Spinal cord (tissue), 10 donors: ENCODE measurements at places on chromosomes 2 and 18. TPM values are rescaled to one million over a fixed set of nuclear protein-coding genes. Genes with fewer than 3 reads are reported as not detected.

DNA sequence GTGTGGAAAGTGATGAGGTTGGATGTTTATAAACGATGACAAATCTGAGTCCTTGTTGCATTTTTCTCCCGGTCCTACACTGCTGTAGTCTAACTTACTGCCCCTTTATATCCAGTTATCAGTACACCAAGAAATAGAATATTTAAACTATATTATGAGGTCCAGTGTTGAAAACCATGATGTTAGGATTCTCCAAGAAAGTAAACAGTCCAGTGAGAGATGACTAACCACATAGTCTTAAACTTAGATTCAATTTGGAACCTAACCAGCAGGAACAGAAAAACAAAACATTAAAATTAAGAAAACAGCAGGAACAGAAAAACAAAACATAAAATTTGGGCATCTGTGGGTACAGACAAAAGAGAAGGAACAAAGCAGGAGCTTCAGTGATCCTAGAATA lies 143.2 kb downstream of the TPGS2 start:
- no peaks in the 10 kb centered on the region for H3K27me3 ChIP-seq
- no peak overlapping the region for H3K27ac ChIP-seq

The SLC11A1 gene
- 4.0 TPM for polyA plus RNA-seq

The PLGLB2 gene
- polyA plus RNA-seq: 5.9 TPM

The GALNT5 gene
- polyA plus RNA-seq: 0.08 TPM

- no peaks in the 10 kb centered on the region for H3K4me1 ChIP-seq
- H3K27ac ChIP-seq: no peak overlapping the region
- no peaks in the 10 kb centered on the region for H3K27me3 ChIP-seq
Measured at GRCh38 chr2:224278531-224278930, 123.4 kb downstream of the FAM124B start.

DNA sequence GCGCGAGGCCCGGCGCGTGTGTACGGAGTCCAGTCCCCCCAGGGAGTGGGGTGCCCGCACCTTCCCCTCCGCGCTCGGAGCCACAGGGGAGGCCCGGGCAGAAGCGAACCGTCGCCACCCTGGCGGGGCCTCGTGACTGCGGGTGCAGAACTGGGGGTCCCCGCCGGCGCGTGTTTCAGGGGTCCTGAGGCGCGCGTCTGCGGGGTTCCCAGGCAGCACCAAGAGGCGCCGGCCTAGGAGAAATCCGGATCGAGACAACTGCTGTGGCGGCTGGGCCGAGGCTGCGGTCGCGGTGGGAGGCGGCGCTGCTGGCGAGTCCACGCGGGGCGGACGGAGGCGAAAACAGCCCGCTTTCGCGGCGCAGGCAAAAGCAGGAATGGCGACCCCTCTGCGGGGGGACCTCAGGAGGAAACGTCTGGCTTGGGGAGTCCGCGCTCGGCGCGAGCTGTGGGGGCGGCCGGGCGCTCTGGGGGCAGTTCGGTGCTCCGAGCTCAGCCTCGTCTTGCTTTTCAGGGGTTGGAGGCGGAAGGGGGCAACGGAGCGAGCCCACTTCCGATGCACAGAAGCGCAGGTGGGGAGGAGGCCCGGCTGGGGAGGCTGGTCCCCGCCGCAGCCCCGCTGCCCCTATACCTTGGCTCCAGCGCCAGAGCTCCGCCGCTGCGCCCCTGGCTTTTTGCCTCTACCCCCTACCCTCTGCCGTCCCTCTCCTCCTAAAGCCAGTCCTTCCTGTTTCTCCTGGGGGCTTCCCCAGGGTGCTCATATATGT lies 81.5 kb upstream of the LDLRAD4 start:
- H3K36me3 ChIP-seq: no peaks in the 10 kb centered on the region
- peaks cover 6% of the 10 kb centered on the region for H3K27me3 ChIP-seq
- peak; percentile 2 for DNase-seq
- peak overlapping the region; percentile 49 for H3K4me3 ChIP-seq

DNA sequence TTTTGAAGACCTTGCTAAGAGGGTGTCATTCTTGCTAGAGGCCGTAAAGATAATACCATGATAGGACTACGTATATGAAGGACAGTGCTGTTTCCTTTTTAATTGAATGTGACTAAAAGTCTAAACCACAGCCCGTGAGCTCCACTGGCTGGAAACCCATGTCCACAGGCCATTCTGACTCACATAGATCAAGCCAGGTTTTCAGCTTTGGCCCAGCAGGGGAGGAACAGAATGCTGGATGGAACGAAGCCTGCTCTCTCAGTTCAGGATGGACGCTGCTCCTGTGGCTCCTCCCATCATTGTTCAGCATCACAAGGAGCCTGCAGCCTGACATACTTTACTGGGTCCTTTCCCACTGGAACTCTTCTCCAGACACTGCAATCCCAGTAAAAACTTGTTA lies 47.6 kb downstream of the ALPK2 start:
- no peaks in the 10 kb centered on the region for H3K36me3 ChIP-seq
- no peaks in the 10 kb centered on the region for H3K27me3 ChIP-seq
- DNase-seq: no peak
- H3K27ac ChIP-seq: no peak overlapping the region
- H3K4me1 ChIP-seq: peaks cover 3% of the 10 kb centered on the region

- DNase-seq: no peak
- H3K27me3 ChIP-seq: no peaks in the 10 kb centered on the region
- no peak overlapping the region for H3K27ac ChIP-seq
Measured at GRCh38 chr2:43136011-43136799, 90.2 kb downstream of the ZFP36L2 start.

The ALPP gene
- 0.10 TPM for polyA plus RNA-seq

- H3K27ac ChIP-seq: no peak overlapping the region
- H3K36me3 ChIP-seq: no peaks in the 10 kb centered on the region
- no peak for DNase-seq
- H3K27me3 ChIP-seq: no peaks in the 10 kb centered on the region
- H3K4me1 ChIP-seq: no peaks in the 10 kb centered on the region
- H3K4me3 ChIP-seq: no peak overlapping the region
Measured at GRCh38 chr2:16840496-16841172, 175.0 kb upstream of the CYRIA start.

GRCh38 chr2:216181953-216182461 lies 72.9 kb downstream of the XRCC5 start:
- DNase-seq: no peak
- peaks cover 15% of the 10 kb centered on the region for H3K36me3 ChIP-seq
- no peaks in the 10 kb centered on the region for H3K4me1 ChIP-seq
- no peaks in the 10 kb centered on the region for H3K27me3 ChIP-seq
- H3K27ac ChIP-seq: no peak overlapping the region
- no peak overlapping the region for H3K4me3 ChIP-seq

The MAP2 gene
- 669 TPM for polyA plus RNA-seq

DNA sequence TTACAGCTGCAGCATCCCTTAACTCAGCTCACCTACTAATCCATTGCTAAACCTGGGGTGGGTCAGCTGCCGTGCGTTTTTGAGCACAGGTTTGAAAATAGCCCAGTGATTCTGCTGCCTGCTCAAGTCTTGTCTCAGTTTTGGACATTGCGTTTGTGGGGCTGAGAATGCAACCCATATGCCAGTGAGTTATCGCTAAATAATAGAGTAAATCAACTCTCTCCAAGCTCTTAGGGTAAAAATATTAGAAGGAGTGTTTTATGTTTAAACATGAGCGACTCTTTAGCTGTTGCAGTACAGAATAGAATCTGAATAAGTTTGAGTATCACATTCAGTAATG lies 2.1 kb downstream of the TSHZ1 start:
- H3K4me1 ChIP-seq: peaks cover 14% of the 10 kb centered on the region
- DNase-seq: no peak
- peak overlapping the region; percentile 65 for H3K27ac ChIP-seq
- peak overlapping the region; percentile 72 for H3K4me3 ChIP-seq

DNA sequence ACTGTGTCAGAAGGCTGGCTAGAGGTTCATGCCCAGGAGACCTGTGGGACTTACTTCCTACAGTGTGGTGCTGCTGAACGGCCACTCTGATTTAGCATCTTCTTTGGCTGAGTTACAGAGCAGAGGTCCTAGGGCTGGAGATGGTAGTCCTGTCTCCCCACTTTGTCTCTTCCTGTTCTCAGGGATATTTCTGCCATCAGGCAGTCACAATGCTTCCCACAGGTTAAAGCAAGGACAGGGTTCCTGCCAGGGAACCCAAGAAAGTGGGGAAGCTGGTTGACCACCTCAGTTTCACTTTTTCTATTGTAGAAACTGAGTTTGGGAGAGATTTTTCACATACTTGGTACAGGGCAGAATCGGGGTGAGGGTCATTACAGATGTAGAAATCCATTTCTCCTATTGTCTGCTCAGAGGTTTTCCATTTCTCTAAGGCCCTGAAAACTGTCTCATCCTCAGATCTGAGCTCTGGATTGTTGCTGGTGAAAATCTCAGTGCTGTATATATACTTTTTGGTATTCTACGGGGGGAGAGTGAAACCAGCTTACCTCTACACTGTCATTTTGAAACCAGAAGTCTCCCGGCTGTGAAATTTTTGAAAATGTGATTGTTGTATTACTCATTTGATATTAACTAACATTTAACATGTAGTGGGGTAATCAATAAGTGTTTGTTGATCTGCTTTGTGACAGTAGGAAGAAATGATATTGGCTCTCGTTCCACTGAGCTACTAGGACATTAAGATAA lies 37.0 kb upstream of the MEP1B start:
- no peaks in the 10 kb centered on the region for H3K4me1 ChIP-seq
- H3K27me3 ChIP-seq: no peaks in the 10 kb centered on the region
- no peaks in the 10 kb centered on the region for H3K36me3 ChIP-seq
- no peak overlapping the region for H3K4me3 ChIP-seq
- no peak for DNase-seq

GRCh38 chr2:241852116-241852980 lies 6.3 kb downstream of the PDCD1 start:
- H3K4me3 ChIP-seq: no peak overlapping the region
- no peak for DNase-seq
- no peaks in the 10 kb centered on the region for H3K27me3 ChIP-seq

- H3K27ac ChIP-seq: no peak overlapping the region
- H3K4me3 ChIP-seq: no peak overlapping the region
Measured at GRCh38 chr2:5125017-5125730, 567.0 kb upstream of the SOX11 start.
